CD8-positive, alpha-beta T cell (primary cell): ENCODE measurements at places on chromosomes 6 and 20.

DNA sequence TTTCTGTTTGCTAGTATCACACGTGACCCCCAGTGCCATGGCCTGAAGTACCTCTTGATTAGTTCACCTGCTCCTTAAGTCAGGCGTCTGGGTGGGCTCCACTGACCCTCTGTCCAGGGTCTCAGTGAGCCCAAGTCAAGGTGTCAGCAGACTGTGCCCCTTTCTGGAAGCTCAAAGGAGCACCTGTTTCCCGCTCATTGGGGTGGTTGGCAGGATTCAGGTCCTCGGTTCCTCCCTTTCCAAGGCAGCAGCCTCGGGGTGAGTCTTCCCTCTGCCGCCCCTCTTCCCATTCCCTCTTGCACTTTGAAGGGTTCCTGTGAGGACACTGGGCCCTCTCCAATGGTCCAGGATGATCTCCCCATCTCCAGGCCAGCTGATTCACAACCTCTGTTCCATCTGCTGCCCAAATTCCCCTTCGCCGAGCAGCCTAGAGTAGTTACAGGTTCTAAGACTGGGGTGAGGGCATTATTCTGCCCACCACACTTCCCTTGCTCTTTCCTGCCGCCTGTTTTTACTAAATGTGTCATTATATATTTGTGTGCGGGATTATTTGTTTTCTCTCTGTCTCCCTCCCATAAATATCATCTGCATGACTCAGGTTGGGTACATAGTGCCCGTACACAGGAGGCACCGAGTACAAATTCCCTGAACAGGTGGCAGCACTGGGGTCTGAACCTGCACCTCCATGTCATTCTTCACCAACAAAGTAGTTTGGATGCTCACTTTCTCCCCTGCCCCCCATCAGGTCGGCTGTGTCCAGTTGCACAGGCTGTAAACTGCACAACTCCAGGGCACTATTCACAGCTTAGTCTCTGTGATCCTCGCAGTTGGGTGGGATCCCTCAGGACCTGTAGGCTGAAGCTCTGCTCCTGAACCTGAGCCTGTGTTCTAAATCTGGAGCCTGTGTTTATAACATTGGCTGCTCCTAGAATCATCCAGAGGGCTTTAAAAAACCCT lies 58.5 kb downstream of the RBM38 start:
- DNase-seq = no peak

DNA sequence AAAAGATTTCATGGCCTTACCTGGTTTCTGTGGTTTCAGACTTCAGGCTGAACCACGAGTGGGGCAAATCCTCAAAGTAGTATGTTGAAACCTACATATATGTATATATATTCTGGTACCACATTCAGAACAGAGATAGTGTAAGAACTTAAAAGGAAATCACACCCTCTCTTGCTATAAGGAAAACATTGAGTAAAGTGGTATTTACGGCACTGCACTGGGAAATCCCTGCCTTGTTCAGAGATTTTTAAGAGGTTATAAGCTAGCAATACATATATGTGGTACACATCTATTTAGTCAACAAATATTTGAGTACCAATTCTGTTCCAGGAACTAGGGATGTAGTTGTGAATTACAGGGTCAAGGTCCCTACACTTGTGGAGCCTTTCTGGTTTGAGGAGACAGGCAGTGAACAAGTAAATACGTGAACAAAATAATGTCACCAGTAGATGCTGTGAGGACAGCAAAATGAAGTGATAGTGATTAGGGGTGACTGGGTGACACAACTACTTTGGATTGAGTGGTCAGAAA lies 1.7 kb downstream of the TM9SF4 start:
- no peak for DNase-seq

DNA sequence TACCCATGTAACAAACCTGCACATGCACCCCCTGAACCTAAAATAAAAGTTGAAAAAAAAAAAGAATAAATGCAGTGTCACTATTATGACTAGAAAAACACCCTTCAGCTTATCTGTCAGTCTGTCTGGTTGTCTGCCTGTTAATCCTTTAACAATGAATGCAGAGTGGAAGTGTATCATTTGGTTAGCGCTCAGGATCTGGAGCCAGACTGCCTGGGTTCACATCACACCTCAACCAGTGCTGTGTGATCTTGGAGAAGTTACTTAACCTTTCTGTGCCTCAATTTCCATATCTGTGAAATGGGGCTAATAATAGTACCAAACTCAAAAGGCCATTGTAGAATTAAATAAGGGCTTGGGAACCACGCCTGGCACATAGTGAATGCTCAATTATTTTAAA lies 16.8 kb downstream of the ETV7 start:
- DNase-seq = no peak

- no peak for DNase-seq
Measured at GRCh38 chr20:16828666-16829305, 80.6 kb downstream of the OTOR start.

- no peak for DNase-seq
Measured at GRCh38 chr6:54586251-54586650, 260.3 kb upstream of the FAM83B start.

DNA sequence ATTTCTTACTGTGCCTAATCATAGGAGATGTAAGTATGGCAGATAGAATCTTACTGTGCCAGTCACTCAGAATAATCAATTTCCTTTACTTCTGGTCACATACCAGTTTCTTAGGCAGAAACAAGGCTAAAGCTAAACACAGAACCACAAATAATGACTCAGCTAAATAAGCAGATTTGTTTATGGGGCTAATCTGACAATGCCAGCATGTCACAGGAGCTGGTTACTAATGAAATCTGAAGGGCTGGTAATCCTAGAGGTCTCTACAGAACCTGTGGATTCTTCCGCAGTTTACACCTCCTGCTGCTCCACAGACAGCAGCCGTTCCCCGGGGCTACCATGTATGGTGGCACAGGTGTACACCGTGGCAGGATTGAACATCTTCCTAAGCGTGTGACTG lies 80.8 kb downstream of the LYRM4 start:
- no peak for DNase-seq

DNA sequence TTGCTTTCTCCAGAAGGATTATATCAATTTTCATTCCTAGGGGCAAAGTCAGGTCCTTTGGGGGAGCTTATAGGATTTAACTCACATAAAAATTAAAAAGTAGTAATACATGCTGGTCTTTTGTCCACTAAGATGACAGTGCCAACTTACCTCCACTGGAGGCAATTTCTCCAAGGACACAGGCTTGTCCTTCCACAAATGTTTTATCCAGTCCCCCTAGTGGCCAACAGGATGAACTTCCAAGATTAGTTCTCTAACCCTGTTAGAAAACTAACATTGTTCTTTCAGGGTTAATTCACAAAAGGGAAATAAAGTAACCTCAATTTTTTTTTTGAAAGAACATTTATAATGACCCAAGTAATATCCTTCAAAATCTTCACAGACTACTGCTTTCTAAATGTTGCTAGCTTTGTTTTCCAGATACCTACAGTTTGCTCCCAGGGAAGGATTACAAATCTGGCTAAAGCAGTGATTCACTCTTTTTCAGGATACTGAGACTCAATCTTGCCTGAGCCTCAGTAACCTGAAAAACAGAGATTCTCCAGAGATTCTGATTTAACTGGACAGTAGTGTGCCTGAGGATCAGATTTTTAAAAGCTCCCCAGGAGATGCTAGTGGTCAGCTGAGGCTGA lies 31.7 kb upstream of the UBR2 start:
- DNase-seq = no peak

DNA sequence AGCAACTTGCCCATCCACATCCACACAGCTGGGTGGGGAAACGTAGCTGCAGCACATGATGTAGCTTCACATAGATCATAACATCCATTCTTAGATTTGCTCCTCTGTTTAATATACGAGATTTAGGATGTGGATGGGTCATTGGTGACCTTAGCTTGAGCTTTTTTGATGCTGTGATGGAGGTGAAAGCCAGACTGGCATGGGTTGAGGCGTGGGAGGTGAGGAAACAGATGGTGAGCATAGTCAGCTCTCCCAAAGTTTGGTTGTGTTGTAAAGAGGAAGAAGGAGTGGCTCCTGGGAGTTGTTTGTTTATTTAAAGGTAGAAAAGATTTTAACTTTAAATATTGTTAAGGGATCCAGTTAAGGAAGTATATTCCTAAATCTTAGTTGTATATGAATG lies 5.3 kb downstream of the ARFGEF2 start:
- DNase-seq = no peak

DNA sequence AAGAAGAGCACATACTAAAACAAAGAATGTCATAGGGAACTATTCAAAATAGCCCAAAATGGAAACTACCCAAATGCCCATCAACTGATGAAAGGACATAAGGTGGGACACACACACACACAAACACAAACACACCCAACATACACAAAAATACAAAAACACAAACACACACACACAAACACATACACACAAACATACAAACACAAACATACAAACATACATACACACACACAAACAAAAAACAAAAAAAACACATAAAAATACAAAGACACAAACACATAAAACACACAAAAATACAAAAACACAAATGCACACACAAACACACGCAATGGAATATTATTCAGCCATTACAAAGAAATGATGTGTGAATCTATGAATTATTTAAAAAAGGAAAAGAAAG lies 203.6 kb downstream of the ERMARD start:
- DNase-seq = no peak

GRCh38 chr6:134658596-134658995 lies 291.3 kb downstream of the ALDH8A1 start:
- no peak for DNase-seq

DNA sequence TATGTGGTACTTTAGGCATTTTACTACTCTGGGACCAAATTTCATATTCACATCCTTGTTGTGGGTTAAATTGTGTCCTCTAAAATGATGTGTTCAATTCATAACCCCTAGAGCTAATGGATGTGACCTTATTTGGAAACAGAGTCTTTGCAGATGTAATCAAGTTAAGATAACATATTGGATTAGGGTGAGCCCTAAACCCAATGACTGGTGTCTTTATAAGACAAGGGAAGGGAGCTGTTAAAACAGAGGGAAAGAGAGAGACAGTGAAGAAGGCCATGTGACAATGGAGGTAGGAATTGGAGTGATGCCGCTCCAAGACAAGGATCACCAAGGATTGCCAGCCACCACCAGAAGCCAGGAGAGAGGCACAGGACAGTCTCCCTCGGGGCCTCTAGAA lies 220.0 kb downstream of the ADGRG6 start:
- no peak for DNase-seq

GRCh38 chr6:32906539-32906938 lies 34.3 kb downstream of the HLA-DMB start:
- no peak for DNase-seq

DNA sequence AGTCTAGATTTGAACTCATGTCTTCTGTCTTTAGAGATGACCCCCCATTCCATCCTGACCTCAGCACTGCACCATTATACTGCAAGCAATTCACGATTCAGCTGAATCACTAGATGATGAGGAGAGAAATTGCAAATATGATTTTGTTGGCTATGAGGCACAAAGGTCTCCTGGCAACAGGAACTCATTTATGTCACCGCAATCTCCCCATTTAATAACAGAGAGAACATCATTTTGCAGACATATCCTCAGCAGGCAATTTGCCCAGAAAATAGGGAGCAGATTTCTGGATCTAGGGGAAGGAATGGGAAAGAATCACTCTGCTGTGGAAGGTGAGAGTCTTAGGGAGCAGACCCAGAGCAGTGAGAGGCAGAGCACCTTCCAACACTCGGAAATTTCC lies 303.0 kb downstream of the PAX1 start:
- DNase-seq = no peak
